Caudate nucleus (tissue), 63 donors: ENCODE measurements at places on chromosomes 3 and 15.
A peak's percentile ranks its signal among the peaks of the same experiment; 100 is the strongest.

- no peak for DNase-seq
Measured at GRCh38 chr3:64344721-64345207, 119.5 kb upstream of the PRICKLE2 start.

- no peak for DNase-seq
Measured at GRCh38 chr3:61613666-61614065, 52.3 kb downstream of the PTPRG start.

GRCh38 chr3:9280451-9281219, 31.2 kb upstream of the SRGAP3 start:
- no peak for DNase-seq

DNA sequence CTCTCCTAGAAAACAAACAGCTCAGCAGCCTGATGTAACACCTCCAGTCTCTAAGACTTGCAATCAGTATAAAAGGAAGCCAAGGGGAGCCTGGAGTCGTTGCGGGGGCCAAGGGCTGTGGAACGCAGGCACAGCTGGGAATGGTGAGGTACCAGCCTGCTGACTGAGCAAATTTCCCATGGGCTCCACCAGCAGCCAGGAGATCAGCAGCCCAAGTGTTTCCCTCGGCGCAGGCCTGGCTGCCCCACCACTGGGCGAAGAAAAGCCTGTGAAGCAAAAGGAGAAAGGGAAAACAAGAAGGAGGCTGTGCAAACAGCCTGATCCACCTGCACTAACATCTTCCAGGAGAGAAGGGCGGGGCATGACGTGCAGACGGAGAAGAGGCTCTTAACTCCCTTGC, 155.3 kb downstream of the SHQ1 start:
- DNase-seq, result no peak

DNA sequence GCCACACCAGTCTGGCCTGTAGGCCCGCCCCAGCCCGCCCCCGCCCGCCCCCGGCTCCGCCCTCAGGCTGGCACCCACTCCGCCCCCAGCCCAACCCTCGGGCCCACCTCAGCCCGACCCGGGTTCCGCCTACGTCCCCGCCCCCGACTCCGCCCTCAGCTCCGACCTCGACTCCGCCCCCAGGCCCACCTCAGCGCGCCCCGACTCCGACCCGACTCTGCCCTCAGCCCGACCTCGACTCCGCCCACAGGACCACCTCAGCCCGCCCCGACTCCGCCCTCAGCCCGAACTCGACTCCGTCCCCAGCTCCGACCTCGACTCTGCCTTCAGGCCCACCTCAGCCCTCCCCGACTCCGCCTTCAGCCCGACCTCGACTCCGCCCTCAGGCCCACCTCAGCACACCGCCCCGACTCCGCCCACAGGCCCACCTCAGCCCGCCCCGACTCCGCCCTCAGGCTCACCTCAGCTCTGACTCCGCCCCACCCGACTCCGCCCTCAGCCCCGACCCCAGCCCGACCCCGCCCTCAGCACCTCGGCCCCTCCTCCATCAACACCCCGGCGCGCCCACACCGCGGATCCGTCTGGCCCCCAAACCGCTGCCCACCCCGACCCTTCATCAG, at the start of gene RAB43:
Gene RAB43, minus strand, starts transcription at position 13 of the 620 bp plus-strand sequence. CDS start 315 bp downstream, outside the sequence.
- DNase-seq, result peak; percentile 44

DNA sequence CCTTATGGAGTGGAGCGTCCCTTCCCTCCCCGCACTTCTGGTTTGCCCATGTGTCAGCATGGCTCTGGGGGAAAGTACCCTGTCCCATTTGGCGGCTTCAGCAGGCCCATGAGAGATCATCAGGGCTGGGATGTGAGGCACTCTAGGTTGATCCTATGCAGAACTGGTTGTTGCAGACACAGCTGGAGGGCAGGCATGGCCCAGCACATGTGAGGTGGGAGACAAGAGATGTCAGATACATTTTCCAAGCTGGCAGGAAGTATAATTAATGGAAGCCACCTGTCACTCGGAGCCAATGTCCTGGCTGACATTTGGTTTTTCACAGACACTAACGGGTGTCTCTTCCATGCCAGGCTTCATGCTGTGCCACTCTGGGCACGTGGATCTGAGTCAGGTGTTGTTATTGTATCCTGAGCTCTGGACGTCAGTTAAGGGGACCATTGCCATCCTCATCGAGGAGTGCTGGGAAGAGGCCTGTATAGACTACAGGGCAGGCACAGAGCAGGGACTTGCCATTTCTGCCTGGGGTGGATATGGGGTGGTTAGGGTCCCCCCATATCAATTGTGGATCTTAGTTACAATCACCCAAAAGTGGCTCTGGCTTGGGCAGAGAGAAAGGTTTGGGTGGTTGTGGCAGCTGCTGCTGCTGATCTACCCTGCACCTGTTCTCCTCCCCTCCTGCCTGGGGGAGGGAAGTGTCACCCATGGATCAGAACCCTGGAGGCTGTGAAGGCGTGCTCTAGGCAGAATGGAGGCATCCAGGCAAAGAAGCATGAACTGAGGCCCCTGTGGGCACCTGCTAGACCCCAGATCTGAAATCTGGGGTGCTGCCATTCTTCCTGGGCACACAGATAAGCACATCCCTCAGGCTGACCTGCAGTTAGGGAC, 140.7 kb downstream of the FBLN2 start:
- no peak for DNase-seq

DNA sequence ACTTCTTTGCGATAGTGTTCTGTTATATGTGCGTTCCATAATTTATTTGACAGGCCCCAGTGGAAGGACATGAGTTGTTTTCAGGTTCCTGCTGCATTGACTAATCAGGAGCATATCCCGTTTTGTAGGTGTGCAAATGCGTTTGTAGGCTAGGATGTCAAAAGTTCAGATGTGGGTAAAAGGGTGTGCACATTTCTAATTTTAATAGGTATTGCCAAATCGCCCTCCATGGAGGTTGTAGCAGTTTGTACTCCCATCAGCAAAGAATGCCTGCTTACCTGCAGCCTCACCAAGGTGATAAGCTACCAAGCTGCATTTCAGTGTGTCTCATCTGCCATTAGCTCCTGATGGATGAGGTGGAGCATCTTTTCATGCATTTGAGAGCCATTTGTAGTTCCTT, 36.3 kb downstream of the KLF13 start:
- DNase-seq, result no peak

- no peak for DNase-seq
Measured at GRCh38 chr15:46848704-46849103, 868.6 kb upstream of the SEMA6D start.

DNA sequence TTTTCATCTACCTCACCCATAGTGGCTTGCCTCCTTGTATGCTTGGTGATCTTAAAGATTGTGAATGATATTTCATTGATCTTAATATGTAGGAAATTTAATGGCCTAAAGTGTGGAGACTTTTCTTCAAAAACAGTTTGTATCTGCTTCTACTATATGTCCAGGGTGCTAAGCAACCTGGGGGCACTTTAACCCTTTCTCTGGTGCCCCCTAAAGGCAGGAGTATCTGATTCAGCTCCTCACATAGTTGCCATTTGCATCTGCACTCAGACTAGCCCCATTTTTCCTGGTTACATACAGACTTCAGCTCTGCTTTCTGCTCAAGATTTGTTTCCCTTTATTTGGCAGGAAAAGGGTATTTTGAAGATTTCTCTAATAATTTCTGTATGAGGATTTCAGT, 5.2 kb upstream of the PFN2 start:
- DNase-seq, result no peak

DNA sequence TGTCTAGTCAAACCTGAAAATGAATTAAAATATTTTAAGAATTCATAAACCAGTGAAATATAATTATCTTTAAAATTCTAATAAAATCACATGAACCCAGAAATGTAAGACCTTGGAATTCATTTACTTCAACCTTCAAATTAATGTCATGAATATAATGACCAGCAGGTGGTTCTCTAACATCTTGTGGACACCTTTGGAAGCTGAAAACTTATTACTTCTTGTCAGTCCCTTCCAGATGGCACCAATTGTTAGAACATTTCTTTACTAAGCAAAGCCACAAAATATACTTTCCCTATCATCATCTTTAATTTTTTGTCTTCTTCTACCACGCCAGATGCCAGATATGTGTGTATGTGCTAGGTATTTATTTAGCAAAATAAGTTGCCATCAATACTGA, 240.0 kb downstream of the MBNL1 start:
- no peak for DNase-seq

DNA sequence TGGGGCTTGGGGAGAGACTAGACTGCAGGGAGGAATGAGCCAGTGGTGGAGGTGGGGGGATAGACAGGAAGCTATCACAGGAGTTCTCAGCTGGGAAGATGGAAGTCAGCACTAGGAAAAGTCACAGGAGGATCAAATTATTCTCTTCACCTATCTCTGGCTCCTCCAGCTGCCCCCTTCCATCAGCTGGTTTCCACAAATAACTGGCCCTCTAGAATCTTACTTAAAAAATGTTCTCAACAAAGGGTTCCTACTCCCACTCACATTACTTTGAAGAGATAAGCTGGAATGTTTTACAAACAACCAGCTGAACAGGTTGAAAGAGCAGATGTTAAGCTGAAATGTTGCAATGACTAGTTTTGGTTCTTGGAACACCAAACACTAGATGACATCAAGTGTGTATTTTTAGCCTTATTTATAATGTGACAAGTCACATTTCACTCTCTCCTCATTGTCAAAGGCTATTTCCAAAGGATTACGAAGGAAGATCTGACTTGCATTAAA, 102.7 kb upstream of the AADACL2 start:
- no peak for DNase-seq

- DNase-seq, result no peak
Measured at GRCh38 chr3:193885832-193886231, 250.1 kb upstream of the HES1 start.

DNA sequence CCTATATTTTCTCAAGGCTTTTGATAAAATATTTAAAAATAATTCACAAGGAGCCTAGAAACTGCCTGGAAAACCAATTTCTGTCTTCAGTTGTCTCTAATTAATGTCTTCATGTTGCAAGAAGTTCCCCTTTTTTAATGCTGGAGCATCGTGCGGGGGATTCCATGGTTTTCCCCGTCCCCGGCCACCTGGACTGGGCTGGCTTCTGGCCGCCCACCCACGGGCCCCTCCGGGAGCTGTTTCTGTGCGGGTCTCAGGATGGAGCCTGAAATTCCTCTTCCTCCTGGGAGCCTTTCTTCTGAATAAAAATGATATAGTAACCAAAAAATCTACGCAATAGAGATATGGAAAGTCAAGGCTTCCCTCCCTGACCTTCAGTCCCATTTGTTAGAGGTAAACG, 8.1 kb upstream of the LRRK1 start:
- no peak for DNase-seq

DNA sequence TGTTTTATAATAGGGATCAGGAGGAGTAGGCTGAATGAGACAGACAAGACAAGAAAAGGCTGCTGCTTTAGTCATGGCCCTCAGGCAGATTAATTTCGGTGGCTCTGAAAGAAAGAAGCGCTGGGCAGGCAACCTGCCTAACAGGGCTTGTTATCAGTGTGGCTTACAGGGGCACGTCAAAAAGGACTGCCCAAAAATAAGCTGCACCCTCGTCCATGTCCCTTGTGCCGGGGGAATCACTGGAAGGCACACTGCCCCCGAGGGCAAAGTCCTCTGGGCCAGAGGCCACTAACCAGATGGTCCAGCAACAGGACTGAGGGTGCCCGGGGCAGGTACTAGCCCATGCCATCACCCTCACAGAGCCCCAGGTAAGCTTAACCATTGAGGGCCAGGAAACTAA, 188.5 kb downstream of the IGSF11 start:
- DNase-seq, result no peak

- no peak for DNase-seq
Measured at GRCh38 chr15:100762289-100762688, 117.3 kb upstream of the ALDH1A3 start.

DNA sequence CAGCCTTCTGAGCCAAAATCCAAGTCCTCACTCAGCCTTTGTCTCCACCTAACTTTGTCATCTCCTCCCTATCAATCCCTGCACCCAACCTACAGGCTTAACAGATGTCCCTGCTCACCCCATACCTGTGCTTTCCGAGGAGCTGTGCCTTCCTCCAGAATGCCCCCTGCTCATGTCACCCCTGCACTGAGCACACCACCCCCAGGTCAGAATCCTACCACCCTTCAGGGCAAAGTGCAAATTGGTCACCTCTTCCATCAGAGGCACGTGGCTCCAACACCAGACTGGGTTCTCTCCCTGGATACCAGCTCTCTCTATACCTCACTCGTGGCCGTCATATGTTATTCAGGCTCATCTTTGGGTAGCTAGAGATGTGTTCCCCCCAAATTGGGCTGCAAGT, 29.8 kb downstream of the HOMER2 start:
- no peak for DNase-seq

DNA sequence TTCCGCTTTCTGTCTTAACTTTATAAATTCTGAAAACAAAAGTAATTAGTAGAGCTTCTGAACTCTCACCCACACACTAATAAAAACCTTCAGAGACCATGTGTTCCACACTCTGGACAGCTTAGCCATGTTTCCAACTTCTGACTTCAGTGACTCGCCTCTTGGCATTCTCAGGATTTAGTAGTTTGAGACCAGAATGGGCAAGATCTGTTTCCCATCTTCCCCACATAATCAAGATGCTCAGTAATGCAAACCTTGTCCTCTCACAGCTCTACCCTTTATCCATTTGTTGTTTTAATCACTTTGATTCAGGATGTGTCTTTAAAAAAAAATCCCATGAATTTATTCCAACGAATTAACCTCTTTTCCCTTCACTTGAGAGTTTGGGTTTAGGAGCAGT, 166.6 kb upstream of the SLC24A5 start:
- DNase-seq, result no peak

- no peak for DNase-seq
Measured at GRCh38 chr3:41247055-41248004, 48.0 kb downstream of the CTNNB1 start.

- no peak for DNase-seq
Measured at GRCh38 chr3:83218383-83219200, 1457.1 kb upstream of the GBE1 start.

DNA sequence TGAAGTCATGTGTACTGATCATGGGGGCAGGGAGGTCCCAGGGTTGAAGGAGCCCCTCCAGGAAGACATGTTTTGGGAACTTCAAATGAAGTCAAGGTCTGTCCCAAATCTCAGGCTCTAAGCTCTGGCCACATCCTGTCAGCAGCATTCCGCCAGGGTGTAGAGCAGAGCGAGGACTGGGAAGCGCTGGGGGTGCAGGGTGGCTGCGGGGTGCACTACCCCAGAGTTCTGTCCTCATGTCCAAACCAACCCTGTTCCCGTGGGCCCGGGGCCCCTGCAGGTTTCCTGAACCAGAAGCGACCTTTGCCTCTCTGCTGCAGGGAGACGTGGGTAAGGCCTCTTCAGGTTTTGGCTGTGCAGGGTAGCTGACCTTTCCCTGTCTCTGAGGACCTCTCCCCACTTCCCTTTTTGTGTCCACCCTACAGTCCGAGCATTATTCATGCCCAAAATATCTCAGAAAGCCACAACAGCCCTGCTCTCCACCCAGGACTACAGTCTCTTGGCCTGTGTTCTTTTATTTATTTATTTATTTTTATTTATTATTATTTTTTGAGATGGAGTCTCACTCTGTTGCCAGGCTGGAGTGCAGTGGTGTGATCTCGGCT, 26.6 kb upstream of the FLNB start:
- DNase-seq, result no peak

DNA sequence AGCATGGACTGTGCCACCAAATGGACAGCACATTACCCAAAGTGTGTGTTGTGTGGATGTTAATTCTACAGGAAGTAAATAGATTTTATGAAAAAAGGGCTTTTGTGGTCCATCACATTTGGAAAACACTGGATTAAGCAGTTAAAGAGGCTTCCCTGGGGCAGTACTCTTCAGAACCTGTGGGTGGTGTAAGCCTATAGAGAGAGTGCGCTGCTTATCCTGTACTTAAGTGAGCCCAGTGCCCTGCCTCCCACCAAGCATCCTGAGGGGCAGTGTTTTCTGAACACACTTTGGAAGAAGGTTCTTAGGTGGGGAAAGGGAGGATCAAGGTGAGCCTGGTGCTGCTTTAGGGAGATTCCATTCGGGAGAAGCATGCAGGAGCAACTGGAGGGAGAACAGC, 10.9 kb downstream of the TTLL3 start:
- no peak for DNase-seq

GRCh38 chr3:30455840-30456239, 150.6 kb upstream of the TGFBR2 start:
- no peak for DNase-seq
